ENCODE measurements at places on chromosomes 13 and 19. TPM values are rescaled to one million over a fixed set of nuclear protein-coding genes. Genes with fewer than 3 reads are reported as not detected.

NOVA2 gene
- total RNA-seq = not detected

SBK2 gene
- not detected for total RNA-seq

PLEKHF1 gene
- 21.0 TPM for total RNA-seq

ZNF471 gene
- total RNA-seq = 0.62 TPM

KANK3 gene
- total RNA-seq = 4.4 TPM

PRR19 gene
- not detected for total RNA-seq

DNA sequence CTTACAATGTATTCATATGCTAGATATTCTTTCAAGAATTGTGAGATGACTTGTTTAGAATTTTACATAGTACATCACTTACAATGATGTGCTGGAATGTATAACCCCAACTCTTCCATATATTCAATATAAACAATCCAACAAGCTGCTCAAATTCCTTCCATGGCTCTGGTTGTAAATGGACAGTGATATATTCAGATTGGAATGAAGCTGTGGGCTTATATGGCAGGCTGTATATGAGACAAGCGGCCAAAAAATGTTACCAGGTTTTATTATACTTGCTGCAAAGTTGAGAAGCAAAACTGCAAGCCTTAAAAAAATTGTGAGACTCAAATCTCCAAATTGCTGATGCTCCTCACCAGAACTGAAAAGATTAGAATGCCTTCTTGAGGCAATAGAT lies 83.6 kb upstream of the KLF12 start:
- H3K27ac ChIP-seq = no peak overlapping the region
- DNase-seq = no peak
- no peaks in the 10 kb centered on the region for H3K36me3 ChIP-seq
- peaks cover 3% of the 10 kb centered on the region for H3K27me3 ChIP-seq
- H3K4me1 ChIP-seq = no peaks in the 10 kb centered on the region

DNA sequence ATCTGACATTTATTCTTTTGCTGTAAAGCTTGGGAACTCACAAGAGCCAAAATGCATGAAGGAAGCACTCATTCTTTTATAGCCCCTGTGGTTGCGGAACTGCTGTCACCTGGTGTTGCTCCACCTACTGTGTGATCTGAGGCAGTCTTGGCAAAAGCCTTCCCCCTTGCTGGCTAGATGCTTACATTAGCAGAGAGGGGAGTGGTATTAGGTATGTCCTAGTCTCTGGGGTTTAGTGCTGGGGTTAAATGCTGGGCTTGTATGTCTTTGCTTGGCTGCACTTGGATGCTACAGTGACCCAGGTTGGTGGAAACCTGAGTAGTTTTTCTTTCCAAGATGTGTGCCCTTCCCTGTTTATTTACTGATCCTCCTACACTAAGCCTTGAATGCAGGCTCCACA lies 99.3 kb downstream of the WDFY2 start:
- H3K4me3 ChIP-seq = no peak overlapping the region
- peaks cover 8% of the 10 kb centered on the region for H3K36me3 ChIP-seq
- DNase-seq = no peak

DNA sequence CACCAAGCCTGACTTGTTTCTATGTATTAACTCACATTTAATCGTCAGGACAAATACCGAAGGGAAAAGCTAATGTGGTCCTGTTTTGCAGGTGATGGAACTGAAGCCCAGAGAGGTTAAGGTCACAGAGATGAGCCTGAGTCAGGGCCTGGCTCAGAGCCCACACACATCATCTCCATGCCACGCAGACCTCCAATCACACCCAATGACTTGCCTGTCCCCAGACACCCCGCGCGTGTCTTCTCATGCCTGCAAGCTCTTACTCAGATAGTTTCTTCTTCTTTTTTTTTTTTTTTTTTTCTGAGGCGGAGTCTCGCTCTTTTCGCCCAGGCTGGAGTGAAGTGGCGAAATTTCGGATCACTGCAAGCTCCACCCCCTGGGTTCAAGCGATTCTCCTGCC lies 16.4 kb downstream of the SIX5 start:
- H3K36me3 ChIP-seq = no peaks in the 10 kb centered on the region
- H3K4me3 ChIP-seq = no peak overlapping the region
- H3K27me3 ChIP-seq = no peaks in the 10 kb centered on the region
- no peak overlapping the region for H3K27ac ChIP-seq

GRCh38 chr19:536881-537404 lies 5.4 kb downstream of the CDC34 start:
- H3K27ac ChIP-seq = no peak overlapping the region
- no peaks in the 10 kb centered on the region for H3K27me3 ChIP-seq
- peaks cover 23% of the 10 kb centered on the region for H3K36me3 ChIP-seq
- no peak for DNase-seq
- H3K4me1 ChIP-seq = peaks cover 18% of the 10 kb centered on the region

GRCh38 chr13:107375701-107376340 lies 807.9 kb upstream of the ARGLU1 start:
- H3K4me1 ChIP-seq = no peaks in the 10 kb centered on the region
- H3K4me3 ChIP-seq = no peak overlapping the region
- no peak overlapping the region for H3K27ac ChIP-seq
- H3K36me3 ChIP-seq = no peaks in the 10 kb centered on the region
- no peaks in the 10 kb centered on the region for H3K27me3 ChIP-seq

DNA sequence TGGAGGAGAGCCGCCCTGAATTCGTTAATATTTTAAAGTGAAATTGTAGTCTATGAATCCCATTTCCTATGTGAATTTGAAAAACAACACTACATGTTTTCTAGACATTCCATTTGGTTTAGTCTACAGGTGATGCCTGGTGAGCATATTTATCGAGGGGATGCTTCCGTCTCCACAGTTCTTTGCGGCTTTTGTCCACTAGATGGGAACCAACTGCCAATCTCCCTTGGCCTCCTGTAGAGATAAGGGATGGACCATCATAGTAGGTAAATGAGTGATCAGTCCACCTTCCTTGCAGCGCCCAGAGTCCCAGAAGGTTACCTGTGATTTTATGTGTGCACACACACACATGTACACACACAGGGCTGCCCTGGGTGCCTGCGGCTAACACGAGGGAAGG lies 289.8 kb upstream of the SOX21 start:
- H3K27ac ChIP-seq = no peak overlapping the region
- H3K4me3 ChIP-seq = no peak overlapping the region
- peaks cover 11% of the 10 kb centered on the region for H3K27me3 ChIP-seq
- DNase-seq = no peak
- H3K4me1 ChIP-seq = no peaks in the 10 kb centered on the region

DNA sequence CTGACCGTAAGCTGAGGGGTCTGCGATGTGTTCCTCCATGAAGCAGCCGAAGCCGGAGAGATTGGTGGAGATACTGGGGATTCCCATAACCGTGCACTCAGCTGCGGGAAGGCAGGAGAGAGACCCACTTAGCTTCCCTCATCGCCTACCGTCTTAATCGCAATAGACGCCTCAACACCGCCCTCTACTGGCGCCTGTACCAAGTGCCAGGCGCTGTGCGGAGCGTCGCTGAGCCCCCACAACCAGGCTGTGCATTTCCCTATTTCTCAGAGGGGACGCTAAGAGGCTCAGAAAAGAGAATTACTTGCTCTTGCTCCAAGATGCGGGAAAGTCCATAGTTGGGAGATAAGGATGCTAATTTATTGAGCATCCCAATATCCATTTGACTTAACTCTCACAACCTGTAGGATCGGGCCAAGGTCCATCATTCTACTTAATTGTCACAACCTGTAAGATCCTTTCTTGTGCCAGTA lies 5.8 kb downstream of the FTL start:
- no peaks in the 10 kb centered on the region for H3K27me3 ChIP-seq
- peaks cover 45% of the 10 kb centered on the region for H3K36me3 ChIP-seq
- no peak overlapping the region for H3K4me3 ChIP-seq
- peaks cover 15% of the 10 kb centered on the region for H3K4me1 ChIP-seq

- H3K36me3 ChIP-seq = peaks cover 27% of the 10 kb centered on the region
- no peak overlapping the region for H3K4me3 ChIP-seq
- DNase-seq = no peak
Measured at GRCh38 chr19:47143322-47144073, 12.9 kb downstream of the SAE1 start.

- peak overlapping the region; percentile 85 for H3K27ac ChIP-seq
- peak; percentile 59 for DNase-seq
- peak overlapping the region; percentile 67 for H3K4me3 ChIP-seq
- H3K36me3 ChIP-seq = no peaks in the 10 kb centered on the region
Measured at GRCh38 chr13:114140906-114141250, 8.5 kb upstream of the RASA3 start.

DNA sequence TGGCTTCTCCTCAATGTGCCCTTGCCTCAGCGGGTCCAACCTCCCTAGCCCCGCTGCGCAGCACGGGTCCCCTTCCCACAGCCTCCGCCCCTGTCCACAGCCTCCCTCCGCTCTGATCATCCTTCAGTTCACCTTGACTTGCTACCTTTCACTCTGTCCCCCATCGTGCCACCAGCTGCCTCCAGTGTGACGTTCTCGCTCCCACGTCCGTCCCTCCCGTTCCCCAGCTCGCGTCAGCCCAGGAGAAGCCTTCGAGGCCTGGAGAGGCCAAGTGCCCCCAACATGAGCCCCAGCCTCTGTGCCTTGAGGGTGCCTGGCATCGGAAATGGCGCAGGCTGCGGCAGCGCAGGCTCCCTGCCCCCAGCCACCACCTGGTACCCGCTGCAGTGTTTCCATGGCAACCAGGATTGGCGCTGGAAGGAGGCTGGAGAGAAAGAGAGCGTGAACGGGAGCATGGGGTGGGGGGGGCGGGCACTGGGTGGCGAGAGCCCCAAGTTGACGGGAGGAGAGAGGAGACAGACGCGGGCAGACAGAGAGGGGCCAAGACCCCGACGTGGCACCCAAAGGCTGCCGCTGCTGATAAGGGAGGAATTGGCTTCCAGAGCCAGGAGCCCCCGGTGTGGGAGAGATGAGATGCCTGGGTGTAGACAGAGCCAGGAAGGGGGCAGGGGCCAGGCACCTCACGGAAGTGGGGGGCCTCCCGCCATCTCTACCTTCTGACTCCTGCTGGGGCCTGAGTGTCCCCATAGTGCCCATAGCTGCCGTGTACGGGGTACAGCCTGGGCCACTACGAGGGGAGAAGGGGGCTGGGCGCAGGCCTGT lies 844 bp upstream of the ASPDH start:
- no peaks in the 10 kb centered on the region for H3K36me3 ChIP-seq
- no peaks in the 10 kb centered on the region for H3K27me3 ChIP-seq
- H3K27ac ChIP-seq = no peak overlapping the region
- no peak overlapping the region for H3K4me3 ChIP-seq
- no peak for DNase-seq

DNA sequence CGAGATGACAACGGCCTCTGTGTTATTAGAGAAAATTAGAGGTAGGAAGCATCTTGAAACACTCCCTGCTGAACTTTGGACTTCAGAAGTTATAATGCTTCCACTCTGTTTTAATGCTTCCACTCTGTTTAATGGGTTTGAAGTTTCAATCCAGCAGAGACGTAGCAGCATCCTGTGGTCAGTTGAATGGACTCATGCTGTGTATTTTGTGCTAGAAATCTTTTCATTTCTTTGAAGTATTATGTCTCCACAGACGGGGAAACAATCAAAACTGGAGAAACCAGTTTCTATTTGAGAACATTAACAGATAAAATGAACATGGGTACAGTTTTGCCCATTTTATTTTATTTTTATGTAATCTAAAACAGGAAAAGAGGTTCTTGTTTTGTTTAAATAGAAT lies 1736.2 kb downstream of the SLITRK5 start:
- no peaks in the 10 kb centered on the region for H3K4me1 ChIP-seq
- H3K27me3 ChIP-seq = no peaks in the 10 kb centered on the region
- no peaks in the 10 kb centered on the region for H3K36me3 ChIP-seq
- no peak overlapping the region for H3K27ac ChIP-seq

- H3K4me3 ChIP-seq = no peak overlapping the region
- H3K4me1 ChIP-seq = no peaks in the 10 kb centered on the region
- no peak for DNase-seq
- no peaks in the 10 kb centered on the region for H3K27me3 ChIP-seq
- H3K27ac ChIP-seq = no peak overlapping the region
Measured at GRCh38 chr19:56740501-56740900, 68.9 kb upstream of the ZNF835 start.

GRCh38 chr19:35558400-35559280 lies 4.8 kb downstream of the ATP4A start:
- H3K36me3 ChIP-seq = no peaks in the 10 kb centered on the region
- H3K27me3 ChIP-seq = no peaks in the 10 kb centered on the region
- DNase-seq = no peak
- H3K4me3 ChIP-seq = no peak overlapping the region
- H3K27ac ChIP-seq = no peak overlapping the region
